ENCODE measurements at places on chromosomes 12 and 14. TPM values are rescaled to one million over a fixed set of nuclear protein-coding genes. Genes with fewer than 3 reads are reported as not detected.

DNA sequence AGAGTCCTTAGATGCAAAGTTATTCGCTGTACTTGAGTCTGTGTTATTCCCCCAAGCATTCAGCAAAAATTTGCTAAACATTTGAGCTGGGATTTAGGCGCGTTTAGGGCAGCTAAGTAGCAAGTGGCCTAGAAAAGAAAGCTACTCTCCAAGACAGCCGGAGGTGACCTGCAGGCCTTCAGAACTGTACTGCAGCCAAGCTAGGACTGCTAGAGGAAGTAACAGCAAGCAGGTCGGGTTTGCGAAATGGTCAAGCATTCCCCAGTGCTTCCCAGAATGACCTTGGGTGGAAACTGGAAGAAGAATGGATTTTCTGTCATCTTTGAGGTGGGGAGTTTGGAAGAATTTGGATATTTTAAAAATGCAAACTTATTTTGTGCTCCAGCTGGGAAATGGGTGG, 287.5 kb downstream of the FOXN3 start:
- no peak for DNase-seq

GRCh38 chr14:89267656-89268055, 149.4 kb downstream of the FOXN3 start:
- DNase-seq: no peak

Gene FAM90A1
- 0.23 TPM for total RNA-seq

- no peak for DNase-seq
Observed at GRCh38 chr12:13100605-13100881, 2.9 kb downstream of the GSG1 start.

Gene LYZ
- total RNA-seq: 27.8 TPM

- DNase-seq: no peak
Observed at GRCh38 chr14:64906022-64906421, 8.2 kb upstream of the CHURC1 start.

- no peak for DNase-seq
Observed at GRCh38 chr12:132471011-132471857, 18.7 kb upstream of the FBRSL1 start.

Gene GPR162
- total RNA-seq: not detected

Gene PROX2
- total RNA-seq: not detected

DNA sequence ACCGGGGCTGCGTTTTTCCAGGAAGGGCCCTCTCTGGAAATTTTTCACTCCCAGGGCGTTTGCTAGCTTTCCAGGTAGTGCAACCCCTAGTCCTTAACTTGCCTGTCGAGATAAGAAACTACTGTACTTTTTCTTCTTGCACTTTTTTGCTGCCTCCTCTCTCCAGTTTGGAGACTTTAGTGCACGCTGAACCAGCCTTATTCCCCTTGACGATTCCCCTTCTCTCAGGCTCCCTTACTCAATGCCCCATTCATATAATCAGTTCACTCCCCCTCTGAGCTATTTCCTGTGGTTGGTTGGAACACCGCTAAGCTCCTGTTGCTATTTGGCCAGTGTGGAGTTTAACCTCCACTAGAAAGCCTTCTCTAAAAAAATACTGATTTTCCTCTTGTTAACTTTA, 682 bp downstream of the CREBL2 start:
- no peak for DNase-seq

Gene HOXC4
- 6.1 TPM for total RNA-seq

DNA sequence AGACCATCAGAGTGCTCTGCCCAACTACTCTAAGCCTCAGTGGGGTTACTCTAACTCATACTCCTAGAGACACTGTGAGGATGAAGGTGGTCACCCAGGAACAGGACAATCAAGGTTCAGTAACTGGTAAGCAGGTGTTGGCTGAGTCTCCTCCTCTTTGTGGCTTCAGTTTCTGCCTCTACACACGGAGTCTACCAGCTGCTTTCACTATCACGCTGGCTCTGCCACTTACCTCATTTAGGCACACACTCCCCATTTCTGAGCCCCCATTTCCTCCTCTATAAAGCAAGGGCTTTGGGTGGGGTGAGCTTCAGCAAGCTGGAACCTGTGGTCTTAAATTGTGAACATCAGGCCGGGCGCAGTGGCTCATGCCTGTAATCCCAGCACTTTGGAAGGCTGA, 7.3 kb upstream of the TCHP start:
- no peak for DNase-seq

DNA sequence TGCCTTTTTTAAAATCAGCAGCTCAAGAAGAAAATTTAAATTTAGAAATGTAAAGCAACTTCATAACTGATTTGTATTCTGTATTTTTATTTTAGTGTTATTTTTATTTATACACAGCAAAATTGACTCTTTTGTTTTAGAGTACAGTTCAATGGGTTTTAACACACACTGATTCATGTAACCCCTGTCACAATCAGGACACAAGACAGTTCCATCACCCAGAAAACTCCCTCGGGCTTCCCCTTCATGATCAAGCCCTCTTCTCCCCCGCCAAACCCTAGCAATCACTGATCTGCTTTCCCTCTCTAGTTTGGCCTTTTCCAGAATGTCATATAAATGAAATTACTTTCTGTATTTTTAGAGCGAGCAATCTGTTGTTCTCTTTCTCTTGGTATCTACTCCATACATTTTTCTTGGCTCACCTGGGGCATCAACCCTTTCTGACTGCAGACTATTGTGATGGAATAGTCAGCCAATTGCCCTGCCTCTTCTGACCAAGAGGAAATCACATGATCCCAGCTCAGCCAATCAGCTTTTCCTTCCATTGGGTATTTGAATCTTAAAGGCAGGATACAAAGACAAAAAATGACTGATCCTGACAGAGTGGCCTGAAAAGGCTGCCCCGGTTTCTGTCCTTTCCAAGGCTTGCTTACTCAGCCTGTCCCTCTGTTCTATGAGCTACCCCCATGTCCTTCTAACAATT, 5.3 kb downstream of the SLC5A8 start:
- DNase-seq: no peak

Gene SLC6A12
- total RNA-seq: 0.30 TPM

Gene FKBP11
- 4.3 TPM for total RNA-seq

DNA sequence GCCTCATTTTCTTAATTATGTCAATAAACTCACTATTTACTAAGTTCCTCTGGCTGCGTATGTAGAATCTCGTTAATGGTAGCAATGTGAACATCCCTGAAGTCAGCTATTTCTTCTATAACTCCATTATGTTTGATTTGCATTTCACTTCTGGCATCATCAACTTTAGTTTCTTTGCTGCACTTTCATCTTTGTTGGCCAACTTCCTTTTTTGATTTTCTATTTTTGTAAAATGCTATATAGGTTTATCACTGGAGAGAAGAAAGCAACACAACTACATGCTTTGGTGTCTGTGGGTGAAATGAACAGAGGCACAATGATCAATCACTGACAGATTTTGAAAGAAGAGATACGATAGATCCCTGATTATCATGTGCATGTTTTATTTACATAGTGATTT, 58.5 kb upstream of the ATF7IP start:
- DNase-seq: no peak

DNA sequence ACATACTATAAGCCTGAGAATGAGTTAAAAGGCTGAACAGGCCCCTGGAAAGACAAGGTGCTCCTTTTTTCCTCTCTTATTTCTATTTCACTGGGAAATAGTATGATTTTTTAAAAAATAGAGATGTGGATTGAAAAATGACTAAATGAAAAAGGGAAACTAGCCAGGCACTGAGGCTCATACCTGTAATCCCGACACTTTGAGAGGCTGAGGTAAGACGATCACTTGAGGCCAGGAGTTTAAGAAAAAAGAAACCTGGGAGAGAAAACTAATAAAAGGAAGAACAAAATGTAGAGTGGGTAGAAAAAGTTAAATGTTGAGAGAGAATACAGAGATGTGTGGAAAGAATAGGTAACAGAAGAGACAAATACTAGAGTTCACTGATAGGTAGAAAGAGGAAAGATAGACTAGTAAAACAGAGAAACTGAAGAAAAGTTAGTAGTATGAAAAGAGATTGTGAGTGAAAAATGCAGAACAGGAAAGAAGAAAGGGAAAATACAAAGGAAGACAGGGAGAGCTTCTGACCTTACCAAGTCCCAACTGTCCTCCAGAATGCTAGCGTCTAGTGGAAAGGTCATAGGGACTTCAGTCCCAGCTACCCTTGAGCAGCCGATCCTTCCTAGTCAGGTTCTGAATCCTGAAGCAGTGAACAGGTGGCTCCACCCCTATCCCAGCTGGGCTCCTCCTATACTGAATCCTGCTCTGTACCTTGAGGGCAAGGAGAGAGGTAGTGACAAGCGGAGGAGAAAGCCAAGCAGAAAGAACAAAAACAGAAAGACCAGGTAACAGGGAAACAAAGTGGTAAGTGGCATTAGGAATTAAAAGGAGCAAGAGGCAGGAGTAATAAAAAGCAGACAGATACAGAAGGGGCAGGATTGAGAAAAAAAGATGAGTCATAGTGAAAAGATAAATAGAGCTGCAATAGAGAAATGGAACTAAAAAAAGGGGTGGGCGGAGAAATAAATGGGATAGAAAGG, 7.3 kb downstream of the TMEM116 start:
- DNase-seq: no peak

- DNase-seq: peak; percentile 69
Observed at GRCh38 chr14:104350463-104351185, 212.2 kb downstream of the KIF26A start.

Gene NELL2
- total RNA-seq: 12.0 TPM

GRCh38 chr14:71244341-71244740, 337.1 kb downstream of the PCNX1 start:
- no peak for DNase-seq

Gene SYNE2
- total RNA-seq: 224 TPM

- no peak for DNase-seq
Observed at GRCh38 chr14:94345344-94346064, 22.4 kb upstream of the SERPINA6 start.

Gene KRT81
- not detected for total RNA-seq

DNA sequence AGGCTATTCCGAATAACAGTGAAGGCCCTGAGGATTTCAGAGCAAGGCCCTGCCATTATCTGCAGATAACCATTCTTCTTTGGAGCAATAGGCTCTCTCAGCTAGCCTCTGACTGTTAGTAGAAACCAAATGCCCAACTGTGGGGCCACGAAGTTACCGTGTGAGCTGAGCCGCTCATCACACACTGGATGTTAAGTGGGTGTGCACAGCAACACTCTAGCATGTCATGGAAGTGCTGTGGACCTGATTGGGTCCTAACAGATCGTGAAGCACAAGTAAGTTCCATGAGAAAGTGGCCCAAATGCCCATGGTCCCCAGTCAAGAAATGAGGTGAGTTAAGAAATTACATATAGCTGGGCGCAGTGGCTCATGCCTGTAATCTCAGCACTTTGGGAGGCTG, 190.4 kb downstream of the ALG10 start:
- DNase-seq: no peak

Gene ADAM21
- total RNA-seq: 0.13 TPM

DNA sequence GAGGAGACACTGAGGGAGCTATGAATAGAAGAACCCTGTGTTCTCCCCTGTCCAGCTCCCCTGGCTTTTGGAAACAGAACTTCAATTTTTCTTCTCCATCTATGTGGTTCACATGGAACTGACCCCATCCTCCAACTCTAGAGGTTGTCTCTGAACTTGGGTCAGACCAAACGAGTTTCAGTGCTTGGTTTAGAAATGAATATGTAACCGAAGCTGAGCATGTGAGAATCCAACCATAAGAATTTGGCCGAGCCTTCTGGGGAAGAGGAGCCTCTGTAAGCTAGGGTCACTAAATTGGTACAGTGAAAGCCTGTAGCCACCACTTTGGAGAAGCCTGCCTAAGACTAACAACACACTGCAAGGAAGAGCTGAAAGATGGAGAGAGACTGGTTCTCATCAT, 464.4 kb downstream of the ZFP36L1 start:
- DNase-seq: no peak

DNA sequence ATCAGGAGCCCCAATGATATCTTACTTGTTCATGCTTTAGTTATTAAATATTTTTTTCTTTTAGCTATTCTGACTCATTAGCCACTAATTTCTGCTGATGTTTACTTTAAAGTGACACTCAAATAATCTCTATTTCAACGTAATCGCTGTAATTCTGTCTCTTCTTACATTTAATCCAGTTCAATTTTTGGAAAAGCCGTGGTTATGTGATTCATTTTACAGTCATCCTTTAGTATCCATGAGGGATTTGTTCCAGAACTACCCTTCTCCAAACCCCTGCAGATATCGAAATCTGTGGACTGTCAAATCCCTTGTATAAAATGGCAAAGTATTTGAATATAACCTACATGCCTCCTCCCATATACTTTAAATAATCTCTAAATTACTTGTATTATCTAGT, 1103.4 kb downstream of the LRFN5 start:
- no peak for DNase-seq

DNA sequence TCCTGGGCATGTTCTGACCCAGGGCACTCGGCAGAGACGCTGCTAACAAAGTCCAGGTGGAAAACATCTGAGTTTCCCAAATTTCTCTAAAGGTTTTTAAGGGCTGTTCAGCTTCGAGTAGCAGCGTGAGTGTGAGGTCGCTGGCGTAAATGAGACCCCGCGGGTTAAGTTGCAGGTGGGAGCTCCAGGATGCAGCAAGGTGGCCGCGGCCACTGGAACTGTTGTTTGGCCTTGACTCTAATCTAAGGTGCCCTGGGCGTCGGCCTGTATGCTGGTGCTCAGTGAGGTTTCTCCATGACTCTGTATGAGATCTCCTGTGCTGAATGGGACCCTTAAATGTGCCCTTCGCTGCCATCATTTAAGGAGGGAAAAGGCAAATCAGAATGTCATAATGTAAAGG, 50.7 kb downstream of the ELK3 start:
- DNase-seq: peak; percentile 74

DNA sequence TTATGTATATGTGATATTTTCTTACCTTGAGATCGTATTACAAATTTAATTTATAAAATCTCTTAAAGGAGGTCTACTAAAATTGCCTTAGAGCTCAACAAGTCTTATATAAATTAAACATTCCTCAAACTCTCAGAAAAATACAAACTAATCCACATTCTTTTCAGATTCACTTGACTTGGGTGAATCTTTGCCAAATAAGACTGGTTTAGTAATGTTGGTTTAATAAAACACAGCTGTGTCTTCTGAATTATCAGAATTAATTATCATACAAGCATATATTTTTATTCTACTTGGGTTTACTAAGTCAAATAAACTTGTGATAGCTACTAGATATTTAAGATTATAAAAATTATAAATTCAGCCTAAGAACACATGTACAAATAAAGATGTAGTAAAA, 13.3 kb downstream of the GLIPR1L2 start:
- DNase-seq: no peak

DNA sequence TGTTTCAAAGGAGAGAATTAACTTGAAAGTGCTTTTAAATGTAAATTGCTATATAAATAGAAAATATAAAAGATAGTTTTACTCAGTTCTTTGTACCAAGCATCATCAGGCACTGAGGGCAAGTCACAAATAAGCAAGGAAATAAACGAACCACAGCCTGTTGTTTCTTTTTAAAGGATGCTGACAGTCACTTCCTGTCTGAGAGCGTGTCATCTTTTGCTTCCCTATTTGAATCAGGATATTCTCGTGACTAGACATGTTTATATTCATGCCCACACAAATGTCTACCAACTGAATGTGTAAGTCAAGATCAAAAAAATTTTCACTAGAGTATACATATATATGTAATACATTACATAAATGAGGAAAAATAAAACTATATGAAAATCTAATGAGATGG, 31.4 kb upstream of the SLC2A13 start:
- no peak for DNase-seq

- DNase-seq: no peak
Observed at GRCh38 chr12:68199127-68199526, 26.5 kb downstream of the IL26 start.

GRCh38 chr12:121318121-121318520, 21.6 kb upstream of the CAMKK2 start:
- no peak for DNase-seq

- DNase-seq: peak; percentile 90
Observed at GRCh38 chr12:108597559-108598471, at the start of gene TMEM119. TMEM119 (minus strand) TSS chr12:108598084; CDS start chr12:108592383, 5,701 bp downstream.

GRCh38 chr12:50073206-50073605, 11.9 kb upstream of the SMARCD1 start:
- no peak for DNase-seq

GRCh38 chr14:102633906-102634595, 41.6 kb downstream of the RCOR1 start:
- DNase-seq: no peak

Data from lower leg skin (tissue), 4 donors.